ENCODE measurements at places on chromosomes 5 and 9.

- DNase-seq, result peak; percentile 13
Observed at GRCh38 chr9:89993678-89994630, 389.1 kb downstream of the GADD45G start.

- DNase-seq, result no peak
Observed at GRCh38 chr5:139690803-139691629, 42.9 kb downstream of the CXXC5 start.

GRCh38 chr5:169869066-169869465 lies 111.2 kb downstream of the INSYN2B start:
- DNase-seq, result no peak

GRCh38 chr5:157063776-157064430 lies 5.0 kb upstream of the HAVCR1 start:
- no peak for DNase-seq

DNA sequence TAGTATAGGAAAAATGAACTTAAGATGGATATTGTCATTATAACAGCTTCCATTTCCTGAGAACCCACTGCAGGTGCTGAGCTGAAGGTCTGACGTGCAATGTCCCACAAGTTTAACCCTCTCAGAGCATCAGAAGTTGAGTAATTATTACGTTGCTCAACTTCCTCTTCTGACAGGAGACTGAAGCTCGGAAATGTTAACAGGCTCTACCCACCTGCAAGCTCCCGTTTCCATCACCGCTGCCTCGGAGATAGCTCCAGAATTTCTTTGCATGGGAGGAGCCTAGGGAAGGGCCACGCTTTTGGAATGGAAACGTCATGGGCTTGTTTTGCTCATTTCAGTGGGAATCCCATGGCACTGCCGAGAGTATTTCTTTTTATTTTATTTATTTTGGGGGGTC lies 1.0 kb upstream of the NTMT1 start:
- no peak for DNase-seq

DNA sequence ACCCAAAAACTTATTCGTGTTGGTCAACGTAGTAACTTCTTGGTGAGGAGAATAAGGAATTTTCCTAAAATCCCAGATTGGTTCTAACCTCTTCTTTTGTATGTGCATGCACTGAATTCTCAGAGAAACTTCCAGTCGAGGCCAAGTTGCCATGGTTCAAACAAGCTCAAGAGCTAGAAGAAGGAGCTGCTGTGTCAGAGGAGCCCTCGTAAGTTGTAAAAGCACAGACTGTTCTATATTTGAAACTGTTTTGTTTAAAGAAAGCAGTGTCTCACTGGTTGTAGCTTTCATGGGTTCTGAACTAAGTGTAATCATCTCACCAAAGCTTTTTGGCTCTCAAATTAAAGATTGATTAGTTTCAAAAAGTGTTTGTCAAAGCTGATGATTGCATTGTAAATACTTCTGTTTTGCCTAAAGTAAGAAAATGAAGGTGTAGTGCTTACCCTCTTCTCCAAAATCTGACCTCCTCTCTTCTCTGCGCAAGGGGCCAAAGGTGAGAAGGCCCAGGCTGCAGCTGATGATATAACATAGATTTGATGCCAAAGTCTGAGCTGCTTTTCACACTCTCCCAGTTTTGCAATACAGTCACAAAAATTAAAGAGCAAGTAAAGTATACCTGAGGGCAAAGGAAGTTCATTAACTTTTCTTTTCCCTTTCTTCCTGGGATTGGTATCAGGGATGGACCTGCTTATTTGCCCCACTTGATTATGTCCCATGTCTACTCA lies 210.8 kb downstream of the ADAMTSL1 start:
- no peak for DNase-seq

- DNase-seq, result no peak
Observed at GRCh38 chr5:60583616-60584015, 116.3 kb downstream of the DEPDC1B start.

GRCh38 chr9:80699511-80699998 lies 989.8 kb downstream of the TLE1 start:
- peak; percentile 7 for DNase-seq
